ENCODE measurements at places on chromosomes 1 and 21.
A peak's percentile ranks its signal among the peaks of the same experiment; 100 is the strongest.

DNA sequence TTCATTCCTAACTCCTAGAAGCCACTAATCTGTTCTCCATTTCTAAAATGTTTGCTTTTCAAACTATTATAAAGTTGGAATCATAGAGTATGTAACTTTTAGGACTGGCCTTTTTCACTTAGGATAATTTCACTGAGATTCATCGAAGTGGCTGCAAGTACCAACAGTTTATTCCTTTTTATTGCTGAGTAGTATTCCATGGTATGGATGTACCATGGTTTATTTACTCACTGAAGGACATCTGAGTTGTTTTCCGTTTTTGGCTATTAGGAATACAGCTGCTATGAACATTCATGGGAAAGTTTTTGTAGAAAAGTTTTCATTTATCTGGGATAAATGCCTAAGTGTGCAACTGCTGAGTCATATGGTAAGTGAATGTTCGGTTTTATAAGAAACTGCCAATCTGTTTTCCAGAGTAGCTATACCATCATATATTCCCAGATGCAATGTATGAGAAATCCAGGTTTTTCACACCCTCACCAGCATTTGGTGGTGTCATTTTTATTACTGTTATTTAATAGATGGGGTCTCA is 66.3 kb downstream of the SLC27A3 start:
- H3K27ac ChIP-seq = no peak overlapping the region
- no peak for DNase-seq
- H3K4me1 ChIP-seq = peaks cover 10% of the 10 kb centered on the region
- H3K27me3 ChIP-seq = no peaks in the 10 kb centered on the region
- no peak overlapping the region for H3K4me3 ChIP-seq

DNA sequence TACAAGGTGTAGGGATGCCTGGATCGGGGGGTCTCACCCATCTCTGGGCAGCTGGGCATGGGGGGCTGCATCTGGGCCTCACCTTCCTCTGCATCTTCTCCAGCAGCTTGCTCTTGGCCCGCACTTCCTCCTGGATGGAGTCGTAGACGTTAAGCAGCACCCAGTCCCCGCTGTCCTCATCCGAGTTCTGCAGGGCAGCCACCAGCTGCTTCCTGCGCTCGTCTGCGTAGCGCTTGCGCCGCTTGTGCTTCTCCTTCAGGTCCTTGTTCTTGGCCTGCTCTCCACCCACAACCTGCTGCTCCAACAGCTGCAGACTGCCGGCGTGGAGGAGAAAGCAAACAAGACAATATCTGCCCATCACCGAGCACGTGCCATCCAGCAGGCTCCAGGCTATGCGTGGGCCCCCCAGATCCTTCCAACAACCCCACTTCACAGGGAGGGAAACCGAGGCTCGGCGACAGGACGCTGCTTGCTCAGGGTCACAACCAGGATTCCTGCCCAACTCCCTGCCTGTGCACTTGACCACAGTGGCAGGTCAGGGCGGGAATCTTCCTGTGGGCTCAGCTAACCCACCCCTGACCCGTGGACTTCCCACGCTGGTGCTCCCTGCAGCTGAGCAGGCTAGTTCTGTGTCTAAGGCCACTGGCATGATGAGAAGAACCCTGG is 21.5 kb upstream of the DDOST start:
- no peak for DNase-seq
- peaks cover 1% of the 10 kb centered on the region for H3K36me3 ChIP-seq
- peaks cover 20% of the 10 kb centered on the region for H3K4me1 ChIP-seq
- H3K27me3 ChIP-seq = peaks cover 96% of the 10 kb centered on the region
- no peak overlapping the region for H3K27ac ChIP-seq
- no peak overlapping the region for H3K4me3 ChIP-seq

- no peaks in the 10 kb centered on the region for H3K27me3 ChIP-seq
- no peaks in the 10 kb centered on the region for H3K36me3 ChIP-seq
- peak overlapping the region; percentile 77 for H3K27ac ChIP-seq
- H3K4me3 ChIP-seq = no peak overlapping the region
Measured at GRCh38 chr21:44332383-44332782, 6.8 kb downstream of the CFAP410 start.

DNA sequence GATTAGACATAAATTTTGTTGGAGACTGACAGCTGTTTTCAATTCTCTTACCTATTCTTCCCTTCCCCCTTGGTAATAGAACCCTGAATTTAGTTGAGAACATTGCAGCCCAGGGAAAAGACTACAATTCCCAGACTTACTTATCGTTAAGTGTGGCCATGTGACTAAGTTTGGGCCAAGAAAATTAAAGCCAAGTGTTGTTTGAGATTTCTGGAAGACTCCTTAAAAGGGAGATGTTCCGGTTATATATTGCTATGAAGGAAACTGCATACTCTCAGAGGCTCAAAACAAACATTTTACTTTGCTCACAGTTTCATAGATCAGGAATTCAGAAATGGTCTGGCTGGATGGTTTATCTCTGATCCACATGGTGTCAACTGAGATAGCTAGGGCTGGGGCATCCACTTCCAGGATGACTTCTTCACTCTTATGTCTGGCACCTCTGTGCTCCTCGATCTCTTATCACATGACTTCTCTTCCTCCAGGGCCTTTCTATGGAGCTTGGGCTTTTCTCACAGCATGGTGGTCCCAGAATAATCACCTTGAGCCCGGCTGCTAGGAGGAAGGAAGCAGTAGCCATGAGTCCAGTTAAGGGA is 22.4 kb upstream of the CD34 start:
- H3K4me1 ChIP-seq = no peaks in the 10 kb centered on the region
- peaks cover 28% of the 10 kb centered on the region for H3K27me3 ChIP-seq
- DNase-seq = no peak
- H3K27ac ChIP-seq = no peak overlapping the region
- H3K4me3 ChIP-seq = no peak overlapping the region

- no peak overlapping the region for H3K4me3 ChIP-seq
- H3K27me3 ChIP-seq = peaks cover 45% of the 10 kb centered on the region
Measured at GRCh38 chr1:229230140-229230892, 40.6 kb upstream of the RAB4A start.

DNA sequence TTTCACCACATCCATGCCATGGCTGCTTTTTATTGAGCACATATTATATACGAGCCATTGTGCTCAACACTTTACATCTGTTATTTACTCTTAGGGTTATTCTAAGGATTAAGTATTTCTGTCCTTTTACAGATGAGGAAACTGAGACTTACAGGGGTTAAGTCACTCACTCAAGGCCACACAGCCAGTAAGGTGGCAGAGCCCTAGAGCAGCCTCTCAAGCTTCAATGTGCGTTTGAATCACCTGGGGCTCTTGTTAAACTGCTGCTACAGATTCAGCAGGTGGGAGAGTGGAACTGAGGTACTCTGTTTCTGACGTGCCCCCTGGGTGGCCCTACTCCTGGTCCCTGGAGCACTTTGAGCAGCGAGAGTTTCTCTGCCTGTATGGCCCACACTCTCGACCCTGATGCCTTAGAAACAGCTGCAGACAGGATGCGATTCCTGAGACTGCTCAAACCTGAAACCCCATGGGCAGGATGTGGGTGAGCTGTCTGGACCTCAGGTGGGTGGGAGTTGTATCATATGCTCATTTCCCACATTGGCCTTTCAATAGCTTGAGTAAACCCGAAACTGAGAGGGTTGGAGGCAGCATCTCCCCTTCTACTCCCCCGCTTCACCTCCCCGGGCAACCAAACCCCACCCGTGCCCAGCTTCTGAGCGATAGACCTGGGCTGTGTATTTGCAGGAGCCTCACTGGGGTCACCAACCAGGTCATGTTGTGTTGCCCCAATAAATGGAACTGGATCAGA is 59.3 kb downstream of the MAN1C1 start:
- H3K36me3 ChIP-seq = peaks cover 44% of the 10 kb centered on the region

- H3K4me3 ChIP-seq = no peak overlapping the region
- H3K36me3 ChIP-seq = no peaks in the 10 kb centered on the region
- H3K4me1 ChIP-seq = no peaks in the 10 kb centered on the region
- H3K27ac ChIP-seq = no peak overlapping the region
- no peaks in the 10 kb centered on the region for H3K27me3 ChIP-seq
Measured at GRCh38 chr21:32003411-32003810, 130.6 kb downstream of the HUNK start.

GRCh38 chr1:89065079-89065868 is at the start of gene GBP1:
TSS of gene GBP1 (minus strand) at chr1:89065208. CDS start at chr1:89063234, 1,974 bp downstream.
- peak within 1 kb of the TSS; percentile 92 for H3K27ac ChIP-seq
- H3K4me1 ChIP-seq = peaks cover 68% of the 10 kb centered on the region
- H3K27me3 ChIP-seq = no peaks in the 10 kb centered on the region
- peak within 1 kb of the TSS; percentile 94 for H3K4me3 ChIP-seq
- no peak for DNase-seq

DNA sequence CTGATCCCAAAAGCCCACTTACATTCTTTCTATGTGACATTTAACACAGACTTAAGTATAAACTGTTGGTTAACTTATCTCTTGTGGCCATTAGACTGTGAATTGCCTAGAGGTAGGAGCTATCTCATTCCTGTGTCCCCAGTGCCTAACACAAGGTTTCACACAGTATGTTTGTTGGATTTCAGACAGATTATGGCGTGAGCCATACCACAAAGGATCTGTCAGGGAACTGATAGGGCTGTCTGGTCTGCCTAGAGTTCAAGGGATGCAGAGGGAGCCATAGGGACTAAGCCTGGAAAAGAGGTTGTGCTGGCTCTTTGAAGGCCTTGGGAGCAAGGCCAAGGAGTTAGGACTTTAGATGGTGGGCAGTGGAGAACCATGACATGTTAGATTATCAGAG is 40.0 kb downstream of the MEF2D start:
- H3K27me3 ChIP-seq = peaks cover 4% of the 10 kb centered on the region
- H3K4me3 ChIP-seq = no peak overlapping the region

GRCh38 chr1:206422525-206422924 is 47.8 kb upstream of the IKBKE start:
- no peak overlapping the region for H3K4me3 ChIP-seq
- H3K27ac ChIP-seq = no peak overlapping the region
- H3K36me3 ChIP-seq = peaks cover 38% of the 10 kb centered on the region
- H3K27me3 ChIP-seq = no peaks in the 10 kb centered on the region
- no peaks in the 10 kb centered on the region for H3K4me1 ChIP-seq

DNA sequence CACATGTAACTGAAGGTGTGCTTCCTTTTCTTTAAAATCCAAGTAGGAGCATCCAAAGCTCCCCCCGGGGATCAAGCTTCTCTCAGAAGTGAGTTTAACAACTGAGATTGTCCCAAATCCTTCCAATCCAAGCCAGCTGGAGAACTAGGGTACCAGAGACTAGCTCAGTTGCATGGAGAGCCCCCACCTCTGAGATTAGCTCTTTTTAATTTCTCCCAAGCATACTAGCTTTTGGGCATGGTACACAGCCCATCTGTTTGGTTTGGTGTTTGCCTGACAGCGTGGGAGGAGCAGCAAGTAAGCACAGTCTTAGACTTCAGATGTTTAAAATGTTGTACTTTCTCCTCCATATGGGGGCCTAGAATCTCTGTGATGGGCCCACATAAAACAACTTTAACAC is 142.8 kb downstream of the ASTN1 start:
- H3K27ac ChIP-seq = no peak overlapping the region
- DNase-seq = no peak
- no peak overlapping the region for H3K4me3 ChIP-seq
- no peaks in the 10 kb centered on the region for H3K27me3 ChIP-seq
- H3K36me3 ChIP-seq = no peaks in the 10 kb centered on the region
- H3K4me1 ChIP-seq = no peaks in the 10 kb centered on the region

GRCh38 chr1:109687641-109688499 is at the start of gene GSTM1:
TSS of gene GSTM1 (plus strand) at chr1:109687817. CDS start at chr1:109687874, 57 bp downstream.
- H3K4me1 ChIP-seq = no peaks in the 10 kb centered on the region
- no peaks in the 10 kb centered on the region for H3K36me3 ChIP-seq

DNA sequence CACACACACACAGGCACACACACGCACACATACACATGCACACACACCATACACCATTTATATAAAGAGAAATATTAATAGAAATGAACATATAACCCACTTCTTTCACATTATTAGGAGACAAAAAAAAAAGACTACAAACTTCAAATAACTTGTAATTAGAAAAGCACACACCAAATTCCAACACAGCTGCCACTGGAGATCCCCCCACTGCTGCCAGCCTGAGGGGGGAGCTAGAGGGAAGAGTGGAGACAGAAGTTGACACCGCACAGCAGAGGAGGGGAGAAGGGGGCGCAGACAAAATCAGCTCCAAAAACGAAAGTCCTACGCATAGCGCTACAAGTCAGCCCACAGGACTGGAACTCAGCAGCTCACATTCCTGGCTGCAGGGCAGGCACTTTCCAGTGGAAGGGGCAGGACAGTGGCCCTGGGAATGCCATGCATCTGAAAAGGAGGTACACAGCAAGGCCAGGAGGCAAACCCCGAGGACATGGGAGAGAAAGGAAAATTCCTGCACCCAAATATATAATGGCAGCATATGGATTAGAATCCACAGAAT is 36.5 kb downstream of the LGALS8 start:
- H3K27me3 ChIP-seq = no peaks in the 10 kb centered on the region
- no peak overlapping the region for H3K4me3 ChIP-seq
- no peaks in the 10 kb centered on the region for H3K4me1 ChIP-seq
- H3K36me3 ChIP-seq = peaks cover 42% of the 10 kb centered on the region
- no peak overlapping the region for H3K27ac ChIP-seq
- no peak for DNase-seq

DNA sequence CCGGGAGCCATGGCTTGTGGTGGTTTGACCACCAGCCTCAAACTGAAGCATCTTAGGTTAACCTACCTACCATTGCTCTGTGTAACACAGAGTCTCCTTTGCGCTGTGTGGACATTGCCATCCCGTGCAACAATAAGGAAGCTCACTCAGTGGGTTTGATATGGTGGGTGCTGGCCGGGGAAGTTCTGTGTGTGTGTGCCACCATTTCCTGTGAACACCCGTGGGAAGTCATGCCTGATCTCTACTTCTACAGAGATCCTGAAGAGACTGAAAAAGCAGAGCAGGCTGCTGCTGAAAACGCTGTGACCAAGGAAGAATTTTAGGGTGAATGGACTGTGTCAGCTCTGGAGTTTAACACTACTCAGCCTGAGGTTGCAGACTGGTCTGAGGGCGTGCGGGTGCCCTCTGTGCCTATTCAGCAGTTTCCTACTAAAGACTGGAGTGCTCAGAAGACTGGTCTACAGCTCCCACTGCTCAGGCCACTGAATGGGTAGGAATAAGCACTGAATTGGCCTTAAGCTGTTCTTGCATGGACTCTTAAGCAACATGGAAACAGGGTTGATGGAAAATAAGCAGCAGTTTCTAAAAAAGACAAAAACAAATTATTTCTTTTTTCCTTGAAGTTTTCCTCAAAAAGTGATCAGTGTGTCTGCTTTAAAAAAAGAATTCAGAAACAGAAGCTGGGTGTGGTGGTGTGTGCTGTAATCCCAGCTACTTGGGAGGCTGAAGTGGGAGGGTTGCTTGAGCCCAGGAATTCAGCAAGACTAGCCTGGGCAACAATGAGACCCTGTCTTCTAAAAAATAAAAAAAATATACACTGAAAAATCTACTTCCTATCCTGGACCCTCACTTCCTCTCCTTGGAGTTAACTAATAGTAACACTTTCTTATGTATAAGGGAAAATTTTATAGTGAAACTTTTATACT is 14.6 kb downstream of the CEP350 start:
- H3K36me3 ChIP-seq = peaks cover 30% of the 10 kb centered on the region
- no peak overlapping the region for H3K4me3 ChIP-seq
- DNase-seq = no peak
- no peaks in the 10 kb centered on the region for H3K27me3 ChIP-seq
- H3K4me1 ChIP-seq = peaks cover 25% of the 10 kb centered on the region

- peaks cover 7% of the 10 kb centered on the region for H3K4me1 ChIP-seq
- H3K36me3 ChIP-seq = no peaks in the 10 kb centered on the region
- peaks cover 8% of the 10 kb centered on the region for H3K27me3 ChIP-seq
- no peak overlapping the region for H3K27ac ChIP-seq
Measured at GRCh38 chr1:232476538-232476950, 153.4 kb downstream of the SIPA1L2 start.

- peaks cover 25% of the 10 kb centered on the region for H3K36me3 ChIP-seq
- H3K27me3 ChIP-seq = peaks cover 8% of the 10 kb centered on the region
Measured at GRCh38 chr1:11272832-11273594, at the start of gene UBIAD1. TSS of gene UBIAD1 (plus strand) at chr1:11273198. CDS start at chr1:11273532, 334 bp downstream.
